SK-N-SH (cell line): ENCODE measurements at places on chromosomes 5 and 9. TPM values are rescaled to one million over a fixed set of nuclear protein-coding genes. Genes with fewer than 3 reads are reported as not detected.

DNA sequence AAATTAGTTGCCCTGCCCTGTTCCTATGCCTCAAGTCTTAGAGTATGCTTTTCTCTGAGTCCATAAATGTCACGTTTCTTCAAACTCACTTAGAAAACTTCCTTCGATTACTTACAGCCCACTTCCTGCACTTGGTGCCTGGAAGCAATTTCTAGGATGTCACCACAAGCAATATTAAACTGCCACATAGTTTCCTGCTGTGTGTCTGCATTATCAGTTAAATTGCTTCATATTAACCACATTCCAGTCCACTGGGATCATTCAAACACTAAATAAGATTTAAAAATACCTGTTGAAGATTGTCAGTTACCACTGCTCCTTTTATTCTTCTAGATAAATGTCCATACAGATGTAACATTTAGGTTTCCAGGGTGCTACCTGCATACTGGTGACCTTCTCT is 4.1 kb downstream of the DENND1A start:
- no peak for DNase-seq

- DNase-seq, result no peak
Measured at GRCh38 chr9:27665136-27665535, 91.9 kb upstream of the C9orf72 start.

GRCh38 chr9:134339183-134339806 is 13.0 kb downstream of the RXRA start:
- DNase-seq, result no peak

DNA sequence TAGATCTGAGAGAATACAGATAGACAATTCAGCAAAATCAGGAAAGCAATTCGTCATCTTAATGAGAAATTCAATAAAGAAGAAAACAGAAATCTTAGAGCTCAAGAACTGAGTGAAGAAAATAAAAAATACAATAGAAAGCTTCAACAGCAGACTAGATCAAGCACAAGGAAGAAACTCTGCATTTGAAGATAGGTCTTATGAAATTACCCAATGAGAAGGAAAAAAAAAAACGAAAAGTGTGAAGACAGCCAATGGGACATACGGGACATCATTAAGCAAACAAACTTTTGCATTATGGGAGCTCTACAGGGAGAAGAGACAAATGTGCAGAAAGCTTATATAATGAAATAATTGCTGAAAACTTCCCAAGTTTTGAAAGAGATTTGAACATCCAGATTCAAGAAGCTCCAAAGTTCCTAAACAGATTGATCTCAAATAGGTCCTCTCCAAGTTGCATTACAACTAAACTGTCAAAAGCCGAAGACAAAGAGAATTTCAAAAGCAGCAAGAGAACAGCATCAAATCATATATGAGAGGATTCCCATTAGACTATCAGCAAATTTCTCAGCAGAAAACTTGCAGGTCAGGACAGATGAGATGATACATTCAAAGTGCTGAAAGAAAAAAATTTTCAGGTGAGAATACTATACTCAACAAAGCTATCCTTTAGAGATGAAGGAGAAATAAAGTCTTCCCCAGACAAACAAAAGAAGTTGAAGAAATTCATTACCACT is 10.8 kb upstream of the RLN2 start:
- DNase-seq, result no peak

DNA sequence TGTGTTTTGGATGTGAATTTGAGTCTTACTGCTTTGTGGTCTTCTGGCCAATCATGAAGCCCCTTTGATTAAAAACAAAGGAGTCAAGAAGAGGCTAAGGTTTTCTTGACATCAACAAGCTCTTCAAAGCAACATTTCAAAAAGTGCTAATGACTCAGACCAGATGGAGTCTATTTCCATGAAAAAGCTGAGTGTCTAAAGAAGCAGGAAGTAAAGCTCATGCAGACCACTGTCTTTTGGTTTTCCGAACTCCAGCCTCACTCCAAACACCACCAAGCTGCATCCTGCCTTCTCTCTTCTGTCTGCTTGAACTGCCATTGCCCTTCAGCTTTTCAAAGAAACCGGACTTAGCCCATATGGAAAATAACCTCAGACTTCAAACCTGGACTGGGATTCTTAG is 115.2 kb downstream of the PRDM6 start:
- no peak for DNase-seq

- DNase-seq, result no peak
Measured at GRCh38 chr9:134459164-134459563, 132.9 kb downstream of the RXRA start.

GRCh38 chr5:164181604-164182003 is 676.2 kb downstream of the MAT2B start:
- no peak for DNase-seq

DNA sequence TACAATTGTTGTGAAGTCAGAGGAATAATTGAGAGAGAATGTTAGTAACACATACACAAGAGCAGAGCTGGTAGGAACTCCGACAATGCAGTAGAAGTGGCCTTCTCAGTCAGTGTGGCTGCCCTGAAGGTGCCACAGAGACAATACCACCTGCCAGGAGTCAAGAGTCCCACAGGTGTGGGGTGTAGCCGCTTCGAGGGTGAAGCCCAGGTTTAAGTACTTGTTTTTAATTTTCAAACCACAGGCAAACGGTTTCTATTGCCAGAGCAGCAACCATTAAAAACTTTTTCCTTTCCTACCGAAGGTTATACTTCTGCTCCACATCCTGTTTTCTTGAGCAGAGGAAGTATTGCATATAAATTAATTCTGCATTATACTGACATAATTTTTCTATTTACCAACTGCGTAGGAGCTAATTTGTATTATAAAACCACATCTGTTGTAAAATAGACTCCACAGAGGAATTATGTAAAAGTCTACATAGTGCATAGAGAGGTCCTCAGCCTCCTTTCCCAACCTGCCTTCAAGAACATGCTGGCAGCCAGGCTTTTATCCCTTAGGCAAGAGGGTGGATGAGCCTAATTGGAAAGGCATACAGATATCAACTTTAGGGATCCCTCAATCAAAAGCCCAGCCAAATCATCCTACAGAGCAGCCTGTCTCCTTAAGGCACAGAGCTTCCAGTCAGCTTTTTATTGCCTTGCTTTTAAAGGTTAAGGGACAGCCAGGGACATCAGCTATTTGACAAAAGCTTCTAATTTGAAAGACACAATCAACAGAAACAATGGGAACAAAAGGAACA is 12.9 kb upstream of the ACTBL2 start:
- no peak for DNase-seq

DNA sequence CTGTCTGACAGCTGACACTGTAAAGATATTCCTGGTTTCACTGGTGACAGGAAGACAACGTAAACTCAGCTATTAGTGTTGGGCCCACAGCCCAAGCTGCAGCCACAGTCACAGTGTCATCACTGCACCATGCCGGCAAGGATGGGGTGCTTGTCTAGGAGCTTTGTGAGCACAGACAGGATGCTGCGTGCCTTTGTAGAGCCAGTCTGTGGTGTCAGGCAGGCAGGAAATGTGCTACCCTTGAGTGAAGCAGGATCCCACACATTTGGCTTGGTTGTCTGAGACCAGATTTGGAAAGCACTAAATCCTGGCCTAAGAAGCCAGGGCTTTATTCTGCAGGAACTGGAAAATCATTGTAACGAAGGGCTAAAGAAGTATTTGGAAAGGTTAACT is 121.6 kb upstream of the ADAMTS16 start:
- DNase-seq, result no peak

The CCDC69 gene
- 0.38 and 0.54 TPM in 2 replicates for polyA plus RNA-seq

The PCDHB4 gene
- 0.36 and 0.51 TPM in 2 replicates for polyA plus RNA-seq

The TPPP gene
- 0.05 and 0.10 TPM in 2 replicates for polyA plus RNA-seq

The LVRN gene
- 0.02 and 0.10 TPM in 2 replicates for polyA plus RNA-seq
